Activated naive CD8-positive, alpha-beta T cell treated with anti-CD3 and anti-CD28 coated beads, Interleukin-2, amount 10 ng/mL, durations not matched to agents 7 days and 5 days (primary cell): ENCODE measurements at places on chromosomes 4 and X. TPM values are rescaled to one million over a fixed set of nuclear protein-coding genes. Genes with fewer than 3 reads are reported as not detected.

The DCAF4L1 gene
- total RNA-seq: 0.23 TPM

- no peaks in the 10 kb centered on the region for H3K4me1 ChIP-seq
- no peak overlapping the region for H3K4me3 ChIP-seq
- no peaks in the 10 kb centered on the region for H3K36me3 ChIP-seq
- DNase-seq: no peak
- peaks cover 41% of the 10 kb centered on the region for H3K27me3 ChIP-seq
Observed at GRCh38 chr4:151219091-151219490, 57.9 kb upstream of the PRSS48 start.

DNA sequence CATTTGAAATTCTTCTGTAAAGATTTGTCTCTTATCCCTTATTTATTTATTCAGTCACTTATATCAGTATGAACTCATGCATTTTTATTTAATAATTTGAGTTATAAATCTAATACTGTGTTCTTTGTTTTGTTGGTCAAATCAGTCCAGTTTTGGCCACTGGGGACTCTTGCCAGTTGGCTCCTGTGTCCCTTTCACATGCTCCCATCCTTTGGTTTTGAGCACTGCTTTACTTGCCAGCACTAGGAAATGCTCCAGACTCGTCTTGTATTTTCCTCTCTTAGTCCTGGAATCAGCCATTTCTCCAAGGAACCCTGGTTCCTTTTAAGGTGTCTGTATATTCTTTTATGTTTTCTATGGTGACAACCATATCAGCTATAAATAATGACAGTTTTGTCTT, 28.1 kb downstream of the KANTR start:
- H3K36me3 ChIP-seq: peaks cover 11% of the 10 kb centered on the region
- no peak overlapping the region for H3K27ac ChIP-seq
- H3K4me3 ChIP-seq: no peak overlapping the region

- peak; percentile 65 for DNase-seq
- H3K27ac ChIP-seq: peak overlapping the region; percentile 98
- H3K4me3 ChIP-seq: peak overlapping the region; percentile 96
- no peaks in the 10 kb centered on the region for H3K27me3 ChIP-seq
- H3K4me1 ChIP-seq: peaks cover 7% of the 10 kb centered on the region
- peaks cover 3% of the 10 kb centered on the region for H3K36me3 ChIP-seq
Observed at GRCh38 chrX:44873415-44874276, 658 bp downstream of the KDM6A start.

DNA sequence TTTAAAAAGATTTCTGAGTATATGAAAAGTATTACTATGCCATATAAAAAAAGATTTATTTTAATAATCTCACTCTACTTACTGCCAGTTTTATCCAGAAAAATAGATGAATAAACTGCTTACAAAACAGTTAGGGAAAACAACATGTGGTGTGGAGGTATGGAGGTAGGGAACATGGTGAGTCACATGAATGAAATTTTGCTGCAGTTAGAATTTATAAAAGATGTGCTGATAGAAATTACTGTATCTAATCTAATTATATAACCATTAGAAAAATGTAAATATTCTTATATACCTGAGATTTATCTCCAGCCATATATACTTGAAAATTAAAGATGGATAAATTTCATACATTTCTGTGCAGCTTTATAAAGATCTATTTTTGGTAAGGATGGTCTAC, 184.0 kb upstream of the ANK2 start:
- H3K4me1 ChIP-seq: no peaks in the 10 kb centered on the region
- H3K27me3 ChIP-seq: peaks cover 3% of the 10 kb centered on the region
- H3K4me3 ChIP-seq: no peak overlapping the region
- no peak overlapping the region for H3K27ac ChIP-seq
- no peaks in the 10 kb centered on the region for H3K36me3 ChIP-seq
- DNase-seq: no peak

GRCh38 chrX:57918750-57919436, 8.6 kb upstream of the ZXDA start:
- H3K27me3 ChIP-seq: no peaks in the 10 kb centered on the region
- no peaks in the 10 kb centered on the region for H3K36me3 ChIP-seq
- no peak overlapping the region for H3K27ac ChIP-seq
- no peaks in the 10 kb centered on the region for H3K4me1 ChIP-seq
